ENCODE measurements at places on chromosomes 12 and 14. TPM values are rescaled to one million over a fixed set of nuclear protein-coding genes. Genes with fewer than 3 reads are reported as not detected.
A peak's percentile ranks its signal among the peaks of the same experiment; 100 is the strongest.

KRT3 gene
- polyA plus RNA-seq: not detected

CCDC85C gene
- 31.1 TPM for polyA plus RNA-seq

DNA sequence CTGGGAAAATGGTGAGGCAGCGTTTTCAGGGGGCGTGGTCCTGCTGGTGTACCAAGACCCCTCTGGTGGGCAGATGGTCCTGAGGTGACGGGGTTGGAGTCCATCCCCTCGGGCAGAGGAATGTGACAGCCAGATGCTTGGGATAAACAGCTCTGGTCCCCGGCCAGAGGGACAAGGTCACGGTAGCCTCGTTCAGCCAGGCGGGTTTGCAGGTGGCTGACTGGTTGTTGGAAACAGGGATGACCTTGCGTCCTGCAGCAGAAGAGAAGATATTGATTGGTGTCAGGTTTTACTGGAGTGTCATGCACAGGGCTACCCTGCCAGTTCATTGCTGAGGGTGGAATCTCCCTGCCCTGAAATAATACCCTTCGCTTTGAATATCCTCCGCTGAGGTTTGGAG is 43.3 kb downstream of the SLC24A4 start:
- DNase-seq: no peak

GRCh38 chr14:85124631-85125290 is 405.2 kb upstream of the FLRT2 start:
- DNase-seq: no peak

GRCh38 chr12:95083938-95084337 is 10.5 kb upstream of the NR2C1 start:
- peak; percentile 43 for DNase-seq

- DNase-seq: no peak
Measured at GRCh38 chr12:1927051-1927680, 8.7 kb upstream of the CACNA2D4 start.

DNA sequence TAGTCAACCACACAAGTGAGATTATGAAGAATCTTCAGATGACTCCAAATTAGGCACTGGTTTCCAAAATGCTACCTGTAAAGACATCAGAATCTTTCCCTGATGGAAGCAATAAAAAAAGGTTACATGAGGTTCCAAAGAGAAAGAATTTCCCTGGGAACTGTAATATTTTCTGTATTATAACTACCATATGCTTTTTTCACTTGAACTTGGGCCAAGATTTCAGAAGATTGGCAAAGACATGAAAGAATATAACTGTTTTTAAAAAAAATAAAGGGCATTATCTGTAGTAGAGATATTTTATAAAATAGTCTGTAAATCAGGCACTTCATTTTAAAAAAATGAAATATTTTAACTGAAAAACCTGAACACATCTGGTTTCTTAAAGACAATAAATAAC is 12.9 kb downstream of the HECTD1 start:
- DNase-seq: no peak

All from right renal pelvis (tissue), 4 donors.